Central memory CD8-positive, alpha-beta T cell (primary cell): ENCODE measurements at places on chromosomes 5 and 9.

DNA sequence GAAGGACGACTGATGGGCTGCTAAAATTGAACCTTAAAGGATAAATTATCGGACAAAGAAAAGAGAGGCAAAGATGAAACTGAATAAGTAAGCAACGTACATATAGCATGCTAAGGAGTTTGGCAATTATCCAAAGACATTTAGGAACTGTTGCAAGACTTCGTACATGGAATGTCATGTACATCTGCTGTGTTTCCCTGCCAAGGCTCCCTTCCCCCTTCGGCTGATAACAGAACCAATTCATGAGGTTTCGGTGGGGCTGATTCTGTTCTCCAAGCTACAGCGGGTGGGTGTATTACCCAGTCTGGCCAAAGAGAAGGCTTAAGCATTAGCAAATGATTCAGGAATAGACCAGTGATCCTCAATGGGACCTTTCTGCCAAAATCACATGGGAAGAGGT, 190.9 kb upstream of the FREM1 start:
- no peak for DNase-seq

GRCh38 chr5:140261403-140262171, 41.3 kb downstream of the PFDN1 start:
- DNase-seq = no peak

DNA sequence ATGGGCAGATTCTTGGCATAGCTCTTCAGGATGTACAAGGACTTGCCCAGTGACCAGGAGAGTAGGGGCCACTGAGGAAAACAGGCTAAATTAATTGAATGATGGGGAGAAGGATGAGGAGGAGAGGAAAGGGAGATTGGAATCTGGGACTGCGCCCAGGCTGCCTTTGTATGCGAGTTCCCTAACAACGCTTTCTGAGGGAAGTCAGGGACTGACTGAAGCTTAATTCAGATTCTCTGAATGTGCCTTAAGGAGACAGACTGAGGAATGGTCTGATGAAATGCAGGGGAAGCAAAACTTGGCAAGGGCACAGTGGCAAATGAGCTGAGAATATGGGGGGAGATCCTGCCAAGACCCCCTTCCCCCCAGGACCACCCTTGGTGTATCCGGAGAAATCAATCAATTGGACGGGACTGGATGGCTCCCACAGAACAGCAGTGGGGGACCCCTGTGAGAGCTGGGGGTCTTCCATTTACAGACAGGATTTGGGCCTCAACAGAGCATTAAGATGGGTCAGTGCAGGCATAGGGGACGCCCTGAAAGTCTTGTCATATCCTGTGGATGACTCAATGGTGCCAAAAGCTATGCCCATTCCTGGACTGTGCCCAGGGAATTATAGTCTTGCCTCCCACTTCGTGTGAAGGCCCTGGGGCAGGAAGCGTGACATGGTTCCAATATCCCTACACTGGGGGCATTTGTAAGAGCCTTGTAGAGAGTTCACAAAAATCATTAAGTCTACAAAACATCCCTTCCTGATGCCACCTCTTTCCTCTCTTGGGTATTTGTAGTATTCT, 215.5 kb upstream of the TNC start:
- no peak for DNase-seq

DNA sequence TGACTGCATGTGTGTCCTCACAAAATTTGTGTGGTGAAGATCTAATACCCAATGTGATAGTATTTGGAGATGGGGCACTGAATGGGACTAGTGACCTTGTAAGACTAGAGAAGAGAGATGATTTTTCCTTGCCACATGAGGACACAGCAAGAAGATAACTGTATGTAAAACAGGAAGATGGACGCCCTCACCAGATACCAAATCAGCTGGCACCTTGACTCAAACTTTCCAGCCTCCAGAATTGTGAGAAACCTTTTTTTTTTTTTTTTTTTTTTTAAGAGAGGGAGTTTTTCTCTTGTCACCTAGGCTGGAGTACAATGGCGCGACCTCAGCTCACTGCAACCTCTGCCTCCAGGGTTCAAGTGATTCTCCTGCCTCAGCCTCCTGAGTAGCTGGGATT, 40.3 kb downstream of the UBTD2 start:
- no peak for DNase-seq

DNA sequence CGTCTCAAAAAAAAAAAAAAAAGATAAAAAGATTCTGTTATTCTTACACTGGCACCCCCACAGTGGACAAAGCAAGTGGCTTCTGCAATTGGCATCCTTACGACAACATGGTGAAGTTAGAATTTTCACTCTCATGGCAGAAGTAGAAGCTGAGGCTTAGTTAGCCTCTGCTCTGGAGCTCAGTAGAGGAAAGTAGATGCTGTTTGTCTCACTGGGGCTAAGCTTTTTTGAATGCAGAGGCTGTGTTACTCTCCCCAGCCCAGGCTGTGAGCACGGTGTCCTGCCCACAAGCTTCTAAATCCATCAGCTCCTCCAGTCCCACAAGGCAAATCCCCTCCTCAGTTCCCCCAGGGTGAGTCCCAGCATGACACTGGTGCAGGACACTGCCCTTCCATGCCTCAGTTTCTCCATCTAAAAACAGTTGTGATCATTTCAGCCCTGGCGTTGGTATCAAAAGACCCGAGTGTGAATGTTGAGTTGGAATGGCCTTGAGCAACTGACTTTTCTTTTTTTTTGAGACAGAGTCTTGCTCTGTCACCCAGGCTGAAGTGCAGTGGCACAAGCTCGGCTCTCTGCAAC, 22.6 kb upstream of the PHF19 start:
- no peak for DNase-seq
